ENCODE measurements at places on chromosomes 4 and X.

- DNase-seq = no peak
Observed at GRCh38 chr4:101221294-101221693, 126.0 kb downstream of the PPP3CA start.

DNA sequence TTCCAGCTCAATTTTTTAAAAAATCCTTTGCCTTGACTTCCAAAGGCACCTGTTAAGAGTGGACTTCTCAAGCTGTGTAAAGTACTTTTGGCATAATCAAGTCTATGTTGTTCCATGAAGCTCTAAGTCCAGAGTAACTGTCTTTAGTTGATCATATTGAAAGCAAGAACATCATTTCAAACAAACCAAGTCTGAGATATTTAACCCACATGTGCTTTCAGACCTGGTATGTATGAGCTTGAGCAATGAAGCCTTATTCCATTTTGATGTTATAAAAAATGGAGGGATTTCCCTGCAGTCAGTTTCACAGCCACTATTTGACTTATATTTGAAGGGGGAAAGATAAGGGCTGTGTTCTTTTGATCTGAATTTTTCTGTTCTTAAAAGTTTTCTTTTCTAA, 23.7 kb upstream of the EOLA2 start:
- no peak for DNase-seq

DNA sequence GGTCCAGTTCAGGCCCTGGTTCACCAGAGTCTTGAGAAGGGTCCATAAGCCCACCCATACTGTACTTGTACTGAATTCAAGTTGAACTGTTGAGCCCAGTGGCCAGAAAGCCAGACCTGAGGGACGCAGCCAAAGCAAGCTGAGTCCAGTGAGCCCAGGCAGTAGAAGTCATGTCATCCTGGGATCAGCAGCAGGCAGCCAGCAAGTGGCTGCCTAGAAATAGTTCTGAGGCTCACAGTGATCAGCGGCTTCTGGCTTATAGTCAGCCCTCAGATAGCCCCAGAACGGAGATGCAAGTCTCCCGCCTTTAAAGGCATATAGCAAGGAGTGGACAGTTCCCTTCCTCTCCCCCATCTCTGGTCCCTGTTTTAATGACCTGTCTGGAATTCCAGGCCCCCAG, 347.1 kb downstream of the FBXW7 start:
- DNase-seq = no peak

- no peak for DNase-seq
Observed at GRCh38 chr4:3219761-3220475, 29.0 kb upstream of the MSANTD1 start.

Measured in NT2/D1 (cell line).